ENCODE measurements at places on chromosomes 13 and 19.

DNA sequence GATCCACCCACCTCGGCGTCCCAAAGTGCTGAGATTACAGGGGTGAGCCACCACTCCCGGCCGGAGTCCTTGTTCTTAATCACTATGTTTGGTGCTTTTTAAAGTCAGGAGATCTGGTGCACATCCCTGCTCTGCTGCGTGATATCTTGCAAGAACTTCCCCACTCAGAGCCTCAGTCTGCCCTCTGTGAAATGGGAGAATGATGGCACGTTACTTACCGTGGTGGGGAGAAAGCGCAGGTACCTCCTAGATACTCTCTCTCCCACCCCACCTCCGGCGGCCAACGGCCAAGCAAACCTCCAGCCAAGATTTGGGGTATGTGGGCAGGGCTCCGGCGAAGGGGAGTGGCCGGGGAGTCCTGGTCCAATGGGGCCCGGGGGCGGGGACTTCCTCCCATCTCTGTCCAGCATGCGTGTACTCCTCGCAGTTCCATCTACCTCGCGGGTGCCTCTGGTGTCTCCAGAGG, at the start of gene RYR1:
TSS of gene RYR1 (plus strand) at position 424 of the 466 bp plus-strand sequence. CDS start 139 bp downstream, outside the sequence.
- peak; percentile 35 for DNase-seq

- no peak for DNase-seq
Observed at GRCh38 chr19:1252821-1253513, 4.6 kb downstream of the MIDN start.

- DNase-seq = no peak
Observed at GRCh38 chr19:3131168-3131567, 4.7 kb upstream of the GNA15 start.

DNA sequence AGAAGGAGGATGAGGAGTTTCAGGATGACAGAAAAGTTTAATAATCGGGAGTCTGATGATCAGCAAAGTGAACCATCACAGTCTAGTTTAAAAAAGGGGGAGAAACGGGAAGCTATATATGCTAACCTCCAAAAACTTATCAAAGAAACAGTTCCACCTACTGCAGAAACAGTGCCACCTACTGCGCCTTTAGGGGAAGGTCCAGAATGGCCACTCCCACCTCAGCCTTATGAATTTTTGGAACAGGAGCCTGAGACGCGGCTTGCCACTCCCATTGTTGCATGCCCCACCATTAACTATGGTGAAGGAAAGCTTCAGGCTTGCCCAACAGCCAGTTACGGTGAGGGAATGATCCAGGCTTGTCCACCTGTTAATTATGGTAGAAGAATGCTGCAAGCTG, 929.0 kb downstream of the SLITRK6 start:
- no peak for DNase-seq

GRCh38 chr19:53002479-53002878, 11.2 kb upstream of the ERVV-1 start:
- DNase-seq = no peak

DNA sequence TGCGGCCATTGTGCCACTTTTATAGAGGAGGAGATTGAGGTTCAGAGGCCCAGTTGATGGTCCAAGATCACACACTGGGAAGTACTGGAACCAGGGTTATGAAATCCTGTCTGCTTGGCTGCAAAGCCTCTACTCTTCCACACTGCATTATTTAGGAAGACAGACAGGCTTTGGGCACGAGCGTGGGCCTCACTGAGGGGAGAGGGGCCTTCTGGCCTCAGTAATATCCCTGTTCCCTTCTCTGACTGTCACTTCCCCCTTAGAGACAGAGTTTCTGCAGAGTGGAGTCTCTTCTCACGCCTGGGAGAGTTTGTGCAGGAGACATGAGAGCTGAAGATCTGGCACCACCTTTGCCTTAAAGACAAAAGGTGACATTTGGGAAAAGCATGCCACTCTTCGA, 49.0 kb upstream of the PNMA8B start:
- DNase-seq = no peak

GRCh38 chr13:41634407-41634806, 177.1 kb downstream of the RGCC start:
- DNase-seq = no peak

- DNase-seq = no peak
Observed at GRCh38 chr19:20660473-20661140, 764 bp downstream of the ZNF626 start.

GRCh38 chr19:22622020-22622419, 12.1 kb upstream of the ZNF492 start:
- DNase-seq = no peak

- DNase-seq = no peak
Observed at GRCh38 chr19:48968179-48968661, 3.1 kb downstream of the FTL start.

DNA sequence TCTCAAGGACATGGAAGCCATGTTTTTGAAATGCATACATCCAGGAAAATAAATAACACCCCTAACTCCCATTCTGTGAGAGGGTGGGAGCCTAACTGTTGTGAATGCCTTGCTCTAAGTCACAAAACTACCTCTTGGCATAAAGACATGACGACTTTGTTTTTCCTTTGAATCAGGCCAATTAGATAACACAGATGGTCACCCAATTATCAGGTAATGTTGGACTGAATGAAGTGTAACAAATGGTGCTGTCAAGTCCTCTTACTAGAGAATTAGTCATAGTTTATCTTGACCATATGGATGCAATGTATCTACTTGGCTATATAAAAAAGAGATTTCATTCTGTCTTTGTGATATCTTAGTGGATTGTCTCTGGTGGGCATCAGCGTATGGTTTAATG, 553.6 kb upstream of the ATXN8OS start:
- DNase-seq = no peak

DNA sequence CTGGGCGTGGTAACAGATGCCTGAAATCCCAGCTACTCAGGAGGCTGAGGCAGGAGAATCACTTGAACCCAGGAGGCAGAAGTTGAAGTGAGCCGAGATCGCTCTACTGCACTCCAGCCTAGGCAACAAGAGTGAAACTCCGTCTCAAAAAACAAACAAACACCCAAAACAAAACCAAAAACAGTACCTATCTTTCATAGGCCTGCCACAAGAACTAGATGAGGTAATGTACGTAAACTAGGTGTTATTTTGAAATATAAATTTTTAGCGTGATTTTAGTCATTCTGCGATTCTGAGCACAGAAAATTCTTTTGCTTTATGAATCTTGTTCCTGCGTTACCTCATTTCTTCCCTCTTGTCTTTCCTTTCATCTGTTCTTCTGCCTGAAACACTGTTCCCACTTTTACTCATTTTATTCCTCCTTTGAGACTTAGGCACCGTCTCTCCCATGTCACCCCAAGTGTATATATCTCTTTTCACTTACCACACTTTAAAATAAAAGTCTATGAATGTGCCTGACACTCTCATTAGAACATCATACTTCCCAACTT, 238.2 kb upstream of the HTR2A start:
- no peak for DNase-seq

DNA sequence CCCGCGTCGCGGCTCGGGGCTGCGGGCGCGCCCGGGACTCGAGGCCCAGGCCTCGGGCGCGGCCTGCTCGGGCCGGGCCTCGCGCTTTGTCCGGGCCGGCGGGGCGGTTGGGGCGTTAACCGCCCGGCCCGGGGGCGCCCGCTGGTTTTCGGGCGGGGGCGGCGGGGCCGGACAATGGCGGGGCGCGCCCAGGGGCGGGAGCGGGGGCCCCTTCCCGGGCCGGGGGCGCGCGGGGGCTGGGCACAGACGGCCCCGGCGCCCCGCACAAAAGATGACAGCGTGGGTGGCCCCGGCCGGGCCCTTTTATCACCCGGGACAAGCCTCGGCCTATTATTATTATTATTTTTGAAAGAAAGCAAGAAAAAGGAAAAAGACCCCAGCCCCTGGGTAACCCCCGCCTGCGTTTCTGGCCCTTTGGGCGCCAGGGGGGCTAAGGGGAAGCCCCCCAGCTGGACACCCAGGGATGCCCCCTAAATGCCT, 419 bp downstream of the KDM4B start:
- no peak for DNase-seq

- no peak for DNase-seq
Observed at GRCh38 chr13:88339271-88339741, 668.1 kb downstream of the SLITRK5 start.

DNA sequence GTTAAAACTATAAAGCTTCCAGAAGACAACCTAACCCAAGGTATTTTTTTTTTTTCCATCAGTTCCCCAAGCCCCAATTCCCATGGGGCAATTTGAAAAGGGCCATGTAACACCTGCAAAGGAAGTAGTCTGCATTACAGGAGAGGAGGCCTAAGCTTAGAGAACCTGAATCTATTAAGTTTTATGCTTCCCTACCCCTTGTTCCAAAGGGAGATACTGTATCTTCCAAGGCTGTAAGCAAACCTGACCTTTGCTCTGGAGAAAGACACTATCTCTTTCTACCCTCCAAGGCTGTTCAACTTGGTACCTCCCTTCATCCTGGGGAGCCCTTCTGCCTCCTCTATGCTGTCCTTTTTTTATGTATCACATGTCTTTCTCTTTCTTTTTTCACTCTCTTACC, 15.0 kb downstream of the KATNAL1 start:
- no peak for DNase-seq

DNA sequence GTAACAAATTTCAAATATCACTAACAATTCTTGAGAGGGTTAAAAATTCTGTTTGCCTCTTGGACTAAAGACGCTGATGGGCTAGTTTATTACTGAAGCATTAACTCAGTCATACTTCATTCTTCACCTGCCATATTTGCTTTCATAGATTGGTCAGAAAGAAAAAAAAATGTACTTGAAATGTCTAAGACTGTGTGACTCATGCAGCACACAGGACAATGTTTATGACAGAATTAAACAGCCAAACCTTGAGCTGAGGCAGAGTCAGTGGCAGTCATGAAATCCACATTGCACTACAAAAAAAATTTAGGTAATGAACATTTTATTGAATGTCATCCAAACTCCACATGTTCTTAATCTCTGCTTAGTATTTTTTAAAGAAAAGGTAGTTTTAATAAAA, 135.6 kb downstream of the PRR20E start:
- DNase-seq = no peak

DNA sequence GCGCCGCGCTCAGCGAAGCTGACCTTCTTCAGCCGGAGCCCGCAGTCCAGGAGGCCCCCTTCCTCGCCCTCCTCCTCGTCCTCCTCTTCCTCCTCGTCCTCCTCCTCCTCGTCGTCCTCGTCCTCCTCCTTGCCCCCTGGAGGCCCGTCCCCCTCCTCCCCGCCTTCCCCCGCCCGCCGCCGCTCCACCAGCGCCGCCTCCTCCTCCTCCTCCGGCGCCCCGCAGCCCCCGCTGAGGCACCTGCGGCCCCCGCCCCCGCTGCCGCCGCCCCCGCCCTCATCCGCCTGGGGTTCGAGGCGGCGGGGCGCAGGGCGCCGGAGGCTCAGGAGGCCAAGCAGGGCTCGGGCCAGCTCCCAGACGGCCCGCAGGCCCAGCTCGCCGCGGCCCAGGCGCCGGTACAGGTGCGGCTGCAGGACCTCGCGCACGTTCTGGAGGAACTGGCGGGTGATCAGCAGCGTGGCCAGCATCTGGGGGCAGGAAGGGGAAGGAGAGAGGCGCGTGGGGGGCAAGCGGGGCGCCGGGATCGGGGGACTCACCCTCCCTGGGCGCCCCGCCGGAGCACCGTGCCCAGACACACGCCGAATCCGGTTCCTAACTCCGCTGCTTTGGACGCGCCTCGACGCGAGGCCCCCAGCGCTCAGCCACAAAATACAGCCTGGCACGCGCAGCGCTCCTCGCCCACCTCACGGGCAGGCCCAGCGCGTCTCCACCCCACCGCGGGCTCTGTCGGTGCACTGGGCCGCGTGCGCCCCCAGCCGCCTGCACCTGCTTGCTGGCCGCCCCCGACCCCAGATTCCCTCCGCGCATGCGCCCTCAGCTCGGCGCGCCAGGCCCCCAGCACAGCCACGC, 5.9 kb downstream of the ANO8 start:
- no peak for DNase-seq

GRCh38 chr19:18589380-18590272, 1.0 kb downstream of the REX1BD start:
- DNase-seq = peak; percentile 46

DNA sequence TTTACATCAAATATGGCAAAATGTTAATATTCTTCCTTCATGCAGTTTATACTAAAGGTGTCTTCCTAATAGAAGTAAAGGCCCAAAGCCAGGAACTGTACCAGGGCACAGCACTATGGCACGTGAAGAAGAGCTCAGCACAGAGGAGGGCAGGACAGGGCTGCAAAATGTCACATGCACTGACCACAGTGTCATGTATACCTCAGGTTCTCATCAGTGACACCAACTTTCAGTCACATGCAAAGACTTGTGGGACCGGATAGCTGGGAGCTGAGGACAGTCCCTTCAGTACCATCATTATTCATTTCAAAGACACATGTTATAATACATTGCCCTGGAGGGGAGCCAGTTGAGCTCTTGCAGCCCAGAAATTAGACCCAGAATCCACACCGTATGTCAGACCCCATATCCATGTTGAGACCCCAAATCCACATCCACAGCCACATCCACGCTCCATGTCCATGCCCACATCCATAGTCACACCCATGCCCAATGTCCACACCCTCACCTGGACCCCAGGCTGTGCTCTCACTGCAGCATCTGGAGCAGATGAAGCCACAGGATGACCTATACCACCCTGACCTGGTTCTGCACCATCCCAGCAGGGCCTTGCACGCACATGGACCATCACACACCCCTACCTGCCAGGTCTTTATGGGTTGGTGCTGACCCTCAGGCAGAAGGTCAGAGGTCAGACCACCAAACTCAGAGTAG, 111.8 kb downstream of the TUBA3C start:
- no peak for DNase-seq
